ENCODE measurements at places on chromosomes 2 and 18.

- H3K4me1 ChIP-seq = no peaks in the 10 kb centered on the region
- H3K27me3 ChIP-seq = no peaks in the 10 kb centered on the region
- DNase-seq = no peak
- H3K4me3 ChIP-seq = no peak overlapping the region
- H3K36me3 ChIP-seq = no peaks in the 10 kb centered on the region
Observed at GRCh38 chr2:79640001-79640400, 127.2 kb downstream of the CTNNA2 start.

GRCh38 chr2:96965781-96966514, 20.4 kb downstream of the FAM178B start:
- no peaks in the 10 kb centered on the region for H3K4me1 ChIP-seq
- H3K27me3 ChIP-seq = peaks cover 25% of the 10 kb centered on the region
- no peaks in the 10 kb centered on the region for H3K36me3 ChIP-seq

- H3K27ac ChIP-seq = no peak overlapping the region
- H3K4me1 ChIP-seq = peaks cover 11% of the 10 kb centered on the region
- peaks cover 21% of the 10 kb centered on the region for H3K36me3 ChIP-seq
- DNase-seq = peak; percentile 89
Observed at GRCh38 chr18:76351961-76352581, 143.0 kb downstream of the ZNF516 start.

DNA sequence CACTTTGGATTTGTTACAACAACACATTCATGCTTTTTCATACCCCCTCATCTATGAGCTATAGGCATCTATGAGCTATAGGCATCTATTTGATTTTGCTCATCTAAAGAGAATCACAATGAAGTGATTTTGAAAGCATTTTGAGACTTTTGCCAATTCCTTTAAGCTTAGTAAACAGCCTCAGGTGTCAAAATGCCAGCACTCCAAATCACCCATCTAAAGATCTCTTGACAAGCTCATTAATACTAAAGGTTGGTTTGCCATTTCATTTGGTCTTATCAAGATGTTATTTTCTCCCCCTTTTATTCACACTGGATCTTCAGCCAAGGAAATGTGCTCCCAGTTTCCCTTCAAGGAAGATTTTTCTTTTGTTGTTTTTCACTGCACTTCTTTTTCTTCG, 110.7 kb upstream of the TLK1 start:
- DNase-seq = no peak
- H3K4me3 ChIP-seq = no peak overlapping the region
- peak overlapping the region; percentile 24 for H3K27ac ChIP-seq
- H3K27me3 ChIP-seq = no peaks in the 10 kb centered on the region
- no peaks in the 10 kb centered on the region for H3K4me1 ChIP-seq

- no peak for DNase-seq
- no peaks in the 10 kb centered on the region for H3K36me3 ChIP-seq
- H3K27me3 ChIP-seq = no peaks in the 10 kb centered on the region
- H3K27ac ChIP-seq = no peak overlapping the region
Observed at GRCh38 chr18:23810396-23810795, 121.1 kb downstream of the LAMA3 start.

- no peaks in the 10 kb centered on the region for H3K36me3 ChIP-seq
- DNase-seq = peak; percentile 19
- H3K27ac ChIP-seq = no peak overlapping the region
- H3K4me3 ChIP-seq = no peak overlapping the region
Observed at GRCh38 chr2:185219981-185220380, 518.6 kb upstream of the FSIP2 start.

Data from mesenchymal stem cell (in vitro differentiated cells and primary cell).